ENCODE measurements at places on chromosomes 1 and 21. TPM values are rescaled to one million over a fixed set of nuclear protein-coding genes. Genes with fewer than 3 reads are reported as not detected.

Gene GPA33
- not detected for total RNA-seq

Gene IGFN1
- under 0.01 TPM for total RNA-seq

Gene TENT5C
- 3.6 TPM for total RNA-seq

Gene ZNF593
- 14.8 TPM for total RNA-seq

Gene SLC35F3
- 0.30 TPM for total RNA-seq

Gene MIXL1
- total RNA-seq = not detected
